GM12864 (cell line): ENCODE measurements at places on chromosomes 4 and X.

DNA sequence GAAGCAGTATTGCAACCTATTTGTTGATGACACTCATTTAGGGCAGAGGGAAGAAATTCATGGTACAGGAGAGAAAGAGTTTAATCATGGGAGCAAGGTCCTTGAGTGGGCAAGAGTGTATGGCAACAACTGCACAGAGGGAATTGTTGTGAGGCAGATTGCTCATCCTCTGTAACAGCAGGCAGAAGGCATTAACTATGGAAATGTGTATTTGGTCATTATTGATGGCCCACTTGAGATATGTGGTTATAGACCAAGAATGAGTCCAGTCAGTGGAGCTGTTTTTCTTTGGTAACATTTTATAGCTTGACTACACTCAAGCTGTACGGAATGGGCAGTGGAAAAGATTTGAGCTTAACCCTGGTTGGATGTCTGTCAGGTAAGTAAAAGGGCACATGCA lies 15.9 kb downstream of the PLRG1 start:
- DNase-seq: no peak

DNA sequence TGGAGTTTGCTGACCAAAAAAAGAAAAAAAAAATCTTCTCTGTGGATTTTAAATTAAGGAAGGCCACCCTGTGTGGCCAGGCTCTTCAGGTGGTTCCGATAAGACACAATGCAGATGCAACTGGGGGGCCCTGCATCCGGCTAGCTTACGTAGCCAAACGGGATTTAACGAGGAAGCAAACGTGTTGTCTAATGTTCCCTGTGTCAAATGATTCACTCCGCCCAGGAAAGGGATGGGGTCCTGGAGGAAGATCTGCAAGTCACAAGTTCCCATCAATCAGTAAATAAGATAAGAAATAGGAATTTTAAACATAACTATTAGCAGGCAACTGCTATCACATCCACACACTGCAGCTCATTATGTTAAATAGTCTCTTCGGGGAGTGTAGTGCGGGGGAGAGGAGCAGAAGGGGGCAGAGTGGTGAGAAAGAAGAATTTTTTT lies 216.4 kb upstream of the GYPA start:
- DNase-seq: no peak

DNA sequence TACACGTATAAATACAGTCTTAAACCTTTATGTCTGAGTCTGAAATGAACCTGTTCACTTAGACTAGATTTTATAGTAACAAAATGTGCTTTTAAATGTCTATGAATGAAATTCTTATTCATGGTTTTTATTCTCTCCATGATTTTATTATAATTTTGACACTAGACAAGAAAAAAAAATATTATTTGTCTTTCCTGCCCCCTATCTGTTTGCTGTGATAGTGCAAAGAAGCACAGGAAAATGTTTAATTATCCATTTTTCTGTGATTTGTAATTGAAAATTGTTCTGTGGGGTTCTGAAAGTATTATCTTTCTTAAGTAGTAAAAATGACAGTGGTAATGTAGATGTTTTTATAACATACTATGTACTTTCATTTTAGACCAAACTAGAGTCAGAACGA lies 52.0 kb downstream of the INTS6L start:
- DNase-seq: no peak

DNA sequence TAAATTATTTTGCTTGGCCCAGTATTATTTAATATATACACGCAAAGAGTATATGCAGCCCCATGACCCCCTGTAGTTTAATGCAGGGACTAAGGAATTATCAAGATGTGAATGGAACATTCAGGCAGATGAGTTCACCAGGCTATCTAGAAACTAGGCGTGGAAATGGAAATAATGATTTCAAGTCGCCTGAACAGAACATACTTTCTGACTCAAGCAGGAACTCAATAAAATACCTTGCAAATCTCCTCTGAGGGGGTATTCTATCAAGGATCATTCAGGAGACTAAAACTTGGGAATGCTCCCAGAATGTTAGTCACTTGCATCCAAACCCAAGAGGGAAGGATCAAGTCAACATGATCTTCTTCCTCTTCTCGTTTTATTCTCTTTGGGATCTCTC lies 59.6 kb upstream of the RASSF6 start:
- DNase-seq: no peak

DNA sequence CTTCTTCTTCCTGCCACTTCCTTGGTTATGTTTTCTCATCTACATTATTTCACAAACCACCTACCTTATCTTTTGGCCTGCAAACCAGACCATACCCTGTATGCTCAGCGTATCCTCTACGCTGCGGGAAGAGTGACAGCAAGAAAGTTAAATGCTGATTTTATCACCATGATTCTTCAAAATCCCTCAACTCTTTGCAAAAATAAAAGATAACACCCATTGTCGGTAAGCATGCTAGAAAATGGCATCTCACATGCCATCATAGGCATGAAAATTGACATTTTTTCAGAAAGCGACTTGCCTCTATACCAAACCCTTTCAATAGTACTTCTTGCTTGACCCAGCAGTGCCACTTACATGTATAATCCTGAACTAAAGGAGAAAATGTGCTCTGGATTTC lies 102.0 kb downstream of the HPGD start:
- DNase-seq: no peak

DNA sequence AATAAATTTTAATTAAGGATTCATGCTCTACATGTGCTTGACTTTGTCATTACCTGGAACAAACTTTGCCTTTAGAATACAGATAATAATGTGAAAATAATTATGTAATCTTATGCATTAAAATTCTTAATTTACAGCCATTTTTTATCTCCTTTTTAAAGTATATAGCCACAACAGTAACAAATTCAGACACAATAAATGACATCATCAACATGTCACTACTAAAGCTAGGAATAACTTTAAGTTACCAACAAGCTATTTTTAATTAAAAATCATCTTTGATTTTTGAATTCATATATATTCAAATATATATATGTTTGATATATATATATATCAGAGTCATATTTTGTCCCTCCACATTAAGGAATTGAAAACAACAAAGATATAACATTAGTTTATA lies 107.7 kb downstream of the MAD2L1 start:
- DNase-seq: no peak

DNA sequence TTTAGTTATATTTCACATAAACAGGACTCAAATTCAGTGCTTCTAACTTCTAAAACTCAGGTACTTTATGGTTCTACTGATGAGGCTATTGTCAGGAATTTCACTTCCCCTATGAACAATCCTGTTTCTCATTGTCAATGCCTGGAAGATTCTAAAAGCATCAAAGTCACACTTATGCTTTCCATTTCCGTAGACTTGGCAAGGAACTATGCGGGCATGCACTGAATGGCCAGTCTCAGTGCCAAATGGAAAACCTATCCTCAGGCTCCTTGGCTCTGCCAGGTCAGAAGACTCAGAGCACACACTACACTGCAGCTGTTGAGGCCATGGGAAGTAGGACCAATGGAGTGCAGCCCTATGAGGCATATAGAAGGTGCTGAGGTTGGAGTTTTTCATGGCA lies 97.0 kb upstream of the PTPN13 start:
- DNase-seq: no peak

GRCh38 chrX:44698357-44698756 lies 145.5 kb upstream of the DUSP21 start:
- no peak for DNase-seq

DNA sequence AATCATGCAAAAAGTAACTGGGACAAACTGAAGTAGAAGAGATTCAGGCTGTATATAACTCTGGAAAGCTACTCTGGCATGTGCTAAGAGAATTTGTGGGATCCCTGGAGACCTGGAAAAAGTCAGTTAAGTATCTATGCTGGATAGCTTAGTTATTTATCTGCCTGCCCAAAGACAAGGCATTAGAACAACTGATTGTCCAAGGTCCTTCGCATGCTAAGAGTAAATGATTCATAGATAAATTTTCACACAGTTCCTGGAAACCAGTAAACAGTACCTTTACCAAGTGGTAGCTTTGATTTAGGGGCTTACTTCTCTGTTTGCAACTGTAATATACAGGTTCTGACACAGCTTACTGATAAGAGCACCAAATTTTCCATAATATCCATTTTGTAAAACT lies 104.8 kb downstream of the ATP11C start:
- no peak for DNase-seq

GRCh38 chr4:155762334-155762733 lies 3.5 kb downstream of the GUCY1B1 start:
- no peak for DNase-seq

- DNase-seq: no peak
These were observed 696.9 kb downstream of the PCDH7 start for GRCh38 chr4:31417040-31417439.

- DNase-seq: no peak
These were observed 301.9 kb downstream of the BMPR1B start for GRCh38 chr4:95059663-95060062.

DNA sequence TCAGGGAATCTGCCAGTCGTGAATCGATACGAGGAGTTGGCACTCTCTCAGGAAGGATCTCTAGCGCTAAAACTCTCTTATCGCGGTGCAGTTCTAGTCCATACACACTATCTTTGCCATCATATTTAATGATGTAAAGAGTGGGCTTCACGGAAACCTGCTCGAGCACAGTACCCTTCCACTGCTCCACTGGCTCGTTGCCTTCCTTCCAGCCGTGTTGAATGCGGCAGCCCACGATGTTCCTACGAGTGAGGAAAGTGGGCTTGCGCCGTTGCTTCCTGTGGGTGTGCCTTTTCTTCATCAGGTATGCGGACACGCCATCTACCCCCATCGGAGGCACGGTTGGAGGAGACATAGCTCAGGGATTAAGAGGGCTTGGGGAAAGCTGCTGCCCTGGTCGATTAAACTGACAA lies 661 bp downstream of the SPIN4 start:
- peak; percentile 3 for DNase-seq

DNA sequence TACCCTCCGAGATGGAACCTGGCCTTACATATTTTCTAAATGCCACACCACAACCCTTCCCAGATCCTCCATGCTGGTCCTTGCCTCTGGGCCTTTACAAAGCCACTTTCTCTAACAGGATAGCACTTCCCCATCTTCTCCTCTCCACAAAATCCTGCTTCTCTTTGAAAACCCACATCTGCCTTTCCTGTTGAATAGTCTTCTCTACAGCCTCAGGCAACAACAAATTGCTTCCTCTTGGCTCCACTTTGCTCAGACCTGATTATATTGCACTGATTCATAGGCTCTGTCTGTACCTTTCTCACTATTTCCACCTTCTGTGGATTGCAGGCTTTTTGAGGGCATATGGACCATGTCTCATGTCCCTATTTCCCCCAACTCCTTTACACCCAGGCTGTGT lies 203.7 kb upstream of the MBNL3 start:
- no peak for DNase-seq

DNA sequence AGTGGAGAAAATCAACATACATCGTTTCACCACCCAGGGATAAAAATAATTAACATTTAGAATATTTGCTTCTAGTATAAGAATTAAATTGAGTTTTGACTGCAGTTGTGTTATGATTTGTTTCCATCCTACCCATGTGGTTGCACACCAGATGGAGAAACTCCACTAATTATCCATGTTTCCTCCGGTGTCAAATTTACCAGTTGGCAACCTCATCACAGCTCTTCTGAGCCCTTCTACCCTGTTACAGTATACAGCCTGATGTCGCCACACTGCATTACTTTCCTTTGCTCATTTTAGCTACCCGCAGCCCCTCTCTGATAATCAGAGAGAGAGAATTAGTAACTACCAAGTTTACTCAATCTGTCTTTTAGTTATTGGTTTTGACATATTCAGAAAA lies 411.2 kb downstream of the DTHD1 start:
- DNase-seq: no peak

- DNase-seq: no peak
These were observed 208.5 kb upstream of the CASK start for GRCh38 chrX:42131856-42132255.

- DNase-seq: no peak
These were observed 1060.6 kb downstream of the STIM2 start for GRCh38 chr4:27921231-27921630.

- DNase-seq: no peak
These were observed 18.7 kb upstream of the GPC3 start for GRCh38 chrX:134004084-134004483.

GRCh38 chrX:2583194-2584162 lies 82.7 kb upstream of the DHRSX start:
- DNase-seq: no peak

DNA sequence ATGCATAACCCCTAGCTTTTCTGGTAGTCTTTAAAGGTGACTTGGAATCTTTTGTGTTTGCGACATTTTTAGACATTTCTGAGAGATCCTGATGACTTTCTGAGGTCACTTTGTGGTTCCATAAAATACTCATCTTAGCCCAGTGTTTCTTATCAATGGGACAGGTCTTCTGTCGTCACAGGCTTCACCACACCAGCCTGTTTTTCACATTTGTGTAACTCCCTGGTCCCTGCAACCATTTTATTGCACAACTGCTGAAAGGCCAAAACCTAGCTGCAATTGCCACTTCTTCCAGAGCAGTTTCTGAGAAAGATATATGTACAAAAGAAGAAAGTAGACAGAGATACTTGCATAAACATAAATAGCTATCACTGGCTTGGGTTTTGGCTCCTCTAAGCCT lies 120.9 kb downstream of the IL15 start:
- no peak for DNase-seq

DNA sequence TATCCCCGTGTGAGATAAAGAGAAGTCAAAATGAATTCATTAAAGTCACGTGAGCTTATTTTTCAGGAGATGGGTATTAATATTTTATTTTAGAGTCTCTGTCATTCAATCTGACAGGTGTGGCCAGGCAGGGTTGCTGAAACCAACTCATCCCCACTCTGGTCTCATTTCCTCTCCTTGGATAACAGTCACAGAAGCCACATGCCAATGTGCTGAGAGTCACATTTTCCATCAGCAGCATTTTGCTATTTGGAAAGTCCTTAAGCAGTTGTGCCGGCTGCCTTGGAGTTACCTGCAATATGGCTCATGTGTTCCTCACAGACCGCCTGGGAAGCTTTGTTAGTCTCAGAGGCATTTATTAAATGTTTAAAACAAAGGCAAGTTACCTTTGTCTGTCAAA lies 302.3 kb downstream of the DCHS2 start:
- no peak for DNase-seq

DNA sequence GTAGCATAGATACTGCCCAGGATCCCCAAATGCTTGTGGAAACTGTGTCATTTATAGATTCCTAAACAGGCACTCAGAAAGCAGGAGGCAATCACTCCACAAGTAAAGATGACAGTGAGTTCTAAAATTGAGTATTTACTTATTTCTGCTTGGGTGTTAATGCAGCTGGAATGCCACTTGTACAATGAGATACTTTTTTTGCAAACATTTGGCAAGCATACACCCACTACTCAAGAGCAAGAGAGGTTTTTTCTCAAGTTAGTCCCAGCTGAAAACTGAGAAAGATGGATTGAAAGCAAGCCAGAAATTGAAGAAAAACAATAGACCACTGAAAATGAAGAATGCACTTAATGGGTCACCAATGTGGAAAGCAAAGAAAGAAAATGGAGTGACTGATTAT lies 22.5 kb downstream of the GABRA3 start:
- DNase-seq: no peak

DNA sequence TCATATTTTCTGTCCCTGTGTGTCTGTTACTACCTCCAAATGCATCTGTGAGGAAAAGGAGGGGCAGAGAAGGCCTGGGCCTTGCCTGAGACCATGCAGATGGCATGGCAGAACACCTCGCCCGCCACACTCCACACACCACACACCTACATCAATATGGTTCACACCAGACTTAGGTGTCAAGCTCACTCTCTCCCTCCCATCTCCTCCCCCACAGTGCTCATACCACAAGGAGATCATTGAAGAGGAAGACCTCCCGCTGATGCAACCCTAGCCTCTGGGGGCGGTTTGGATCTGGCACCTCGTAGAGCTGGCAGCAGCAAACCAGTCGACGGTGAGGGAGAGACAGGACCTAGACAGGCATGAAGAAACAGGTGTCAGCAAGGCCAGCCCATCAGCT lies 16.6 kb upstream of the KDM5C start:
- no peak for DNase-seq

- no peak for DNase-seq
These were observed 13.6 kb downstream of the AMTN start for GRCh38 chr4:70531981-70532380.
